C1 segment of cervical spinal cord (tissue), 14 donors: ENCODE measurements at places on chromosomes 3 and 15.

DNA sequence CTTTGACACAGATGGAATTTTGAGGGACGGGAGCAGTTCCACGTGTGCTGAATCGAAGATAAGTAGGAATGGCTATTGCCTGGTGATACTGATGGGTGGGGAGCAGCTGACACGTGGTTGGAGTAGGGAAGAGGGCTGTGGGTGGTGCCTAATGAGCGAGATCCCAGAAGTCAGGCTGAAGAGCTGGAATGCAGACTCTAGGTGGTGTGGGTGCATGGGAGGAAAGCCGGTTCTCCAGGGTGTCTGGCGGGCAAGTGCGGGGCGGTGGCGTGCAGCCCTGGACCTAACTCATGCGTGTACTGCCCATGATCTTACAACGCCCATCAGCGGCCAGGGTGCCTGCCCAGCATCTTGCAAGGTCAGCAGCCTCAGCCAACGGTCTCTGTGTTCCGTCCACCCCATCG is 63.1 kb downstream of the ARNT2 start:
- DNase-seq = no peak

- no peak for DNase-seq
Observed at GRCh38 chr3:181868576-181869082, 156.9 kb downstream of the SOX2 start.

DNA sequence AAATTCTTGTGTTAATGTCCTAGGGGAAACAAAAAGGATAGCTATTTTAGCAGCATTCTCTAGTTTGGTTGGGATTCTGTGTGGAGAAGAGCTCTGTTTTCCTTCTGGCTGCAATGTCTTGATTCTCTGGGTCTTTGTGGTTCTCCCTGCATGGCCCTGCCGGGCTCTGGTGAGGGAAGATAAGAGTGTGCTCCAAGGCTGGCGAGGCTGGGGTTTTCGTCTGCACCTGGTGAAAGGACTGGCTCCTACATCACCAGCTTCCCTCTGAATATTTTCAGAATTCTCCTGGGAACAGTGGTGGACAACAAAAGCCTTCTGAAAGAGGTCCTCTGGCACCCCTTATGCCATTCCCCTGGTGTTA is 38.1 kb upstream of the SFMBT1 start:
- no peak for DNase-seq

DNA sequence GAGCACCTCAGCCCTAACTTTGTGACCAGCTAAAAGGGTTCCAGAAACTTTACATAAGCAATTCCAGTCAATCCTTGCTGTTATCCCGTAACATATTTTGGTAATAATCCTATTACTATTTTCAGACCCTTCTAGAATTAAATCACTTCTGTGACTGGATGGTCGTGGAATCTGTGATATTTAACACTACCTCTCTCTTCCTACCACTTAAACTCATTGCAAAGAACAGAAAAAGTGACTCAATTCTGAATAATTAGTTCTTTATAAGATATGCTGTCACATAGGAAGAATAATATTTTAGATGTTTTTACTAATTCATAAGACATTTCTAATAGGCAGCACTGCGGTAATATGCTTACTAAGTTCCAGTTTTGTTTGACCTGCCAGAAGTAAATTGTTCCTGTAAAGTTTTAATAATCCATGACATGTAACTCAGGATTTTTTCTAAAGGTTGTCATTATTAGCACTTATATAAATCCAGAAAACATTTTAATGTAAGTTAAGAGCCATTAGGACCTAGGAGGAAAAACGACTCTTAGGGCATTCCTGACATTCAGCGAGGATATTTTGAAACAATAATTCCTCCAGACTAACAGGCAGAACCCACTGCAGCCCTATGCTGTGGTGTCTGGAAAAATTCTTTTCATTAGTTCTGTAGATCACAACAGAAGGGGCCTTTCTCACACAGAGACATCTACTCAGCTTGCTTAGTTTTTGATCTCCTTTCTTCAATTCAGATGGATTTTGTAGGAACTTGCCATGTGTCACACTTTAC is 113.3 kb upstream of the MBNL1 start:
- DNase-seq = no peak

GRCh38 chr3:23966328-23966727 is 21.2 kb downstream of the NR1D2 start:
- DNase-seq = no peak

- no peak for DNase-seq
Observed at GRCh38 chr3:190338717-190339116, 16.5 kb upstream of the CLDN1 start.

DNA sequence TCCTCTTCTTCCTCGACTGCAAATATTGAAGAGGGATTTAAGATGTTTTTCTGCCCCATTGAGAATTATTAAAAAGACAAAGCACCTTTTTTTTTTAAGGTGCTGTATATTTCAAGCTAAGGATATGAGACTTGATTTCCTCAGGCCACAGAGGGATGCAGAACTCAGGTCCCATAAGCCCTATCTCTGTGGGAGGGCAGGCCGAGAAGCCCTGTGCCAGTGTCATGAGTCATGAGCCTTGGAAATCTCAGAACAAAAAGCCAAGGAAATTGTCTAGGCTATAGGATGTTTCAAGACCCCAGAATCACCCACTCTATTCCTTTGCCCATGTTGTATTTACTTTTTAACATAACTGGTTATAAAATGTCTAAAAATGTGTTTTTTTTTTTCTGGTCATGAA is 7.3 kb downstream of the ESYT3 start:
- DNase-seq = no peak

DNA sequence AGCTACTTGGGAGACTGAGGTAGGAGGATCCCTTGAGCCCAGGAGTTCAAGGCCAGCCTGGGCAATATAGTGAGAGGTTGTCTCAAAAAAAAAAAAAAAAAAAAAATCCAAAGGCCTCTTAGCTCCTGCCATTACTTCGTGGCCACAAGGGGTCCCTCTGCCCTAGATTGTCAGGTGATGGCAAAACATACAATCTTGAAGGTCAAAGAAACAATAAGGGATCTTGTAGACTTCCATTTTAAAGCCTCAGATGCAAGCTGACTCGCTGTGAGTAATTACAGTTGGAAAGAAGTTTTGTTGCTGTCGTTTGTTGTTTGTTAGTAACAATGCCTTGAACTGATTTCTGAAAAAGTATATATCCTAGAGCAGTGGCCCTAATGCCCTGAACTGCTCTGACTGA is 55.9 kb upstream of the PLCL2 start:
- no peak for DNase-seq

- DNase-seq = no peak
Observed at GRCh38 chr3:144552346-144553057, 580.9 kb downstream of the DIPK2A start.

- no peak for DNase-seq
Observed at GRCh38 chr3:15456321-15456720, 28.9 kb downstream of the EAF1 start.

DNA sequence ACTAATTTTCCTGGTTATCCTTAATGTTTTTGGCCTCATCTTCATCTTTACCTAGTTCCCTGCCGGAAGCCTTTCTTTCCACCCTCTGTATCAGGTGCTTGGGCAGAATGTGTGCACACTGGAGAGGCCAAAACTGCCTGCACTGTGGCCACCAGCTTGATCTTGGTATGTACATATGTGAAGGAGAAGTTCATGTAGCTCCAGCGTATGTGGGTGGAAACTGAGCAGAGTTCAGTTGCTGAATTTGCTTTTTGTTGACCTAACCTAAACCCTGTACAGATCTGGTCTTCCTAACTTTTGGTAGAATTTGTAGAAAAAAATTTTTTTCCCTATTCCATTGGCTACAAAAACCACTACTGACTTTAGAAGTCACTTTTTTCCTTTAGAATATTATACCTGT is 65.9 kb upstream of the IGSF10 start:
- DNase-seq = no peak

- no peak for DNase-seq
Observed at GRCh38 chr3:116103868-116104530, 341.3 kb downstream of the LSAMP start.

DNA sequence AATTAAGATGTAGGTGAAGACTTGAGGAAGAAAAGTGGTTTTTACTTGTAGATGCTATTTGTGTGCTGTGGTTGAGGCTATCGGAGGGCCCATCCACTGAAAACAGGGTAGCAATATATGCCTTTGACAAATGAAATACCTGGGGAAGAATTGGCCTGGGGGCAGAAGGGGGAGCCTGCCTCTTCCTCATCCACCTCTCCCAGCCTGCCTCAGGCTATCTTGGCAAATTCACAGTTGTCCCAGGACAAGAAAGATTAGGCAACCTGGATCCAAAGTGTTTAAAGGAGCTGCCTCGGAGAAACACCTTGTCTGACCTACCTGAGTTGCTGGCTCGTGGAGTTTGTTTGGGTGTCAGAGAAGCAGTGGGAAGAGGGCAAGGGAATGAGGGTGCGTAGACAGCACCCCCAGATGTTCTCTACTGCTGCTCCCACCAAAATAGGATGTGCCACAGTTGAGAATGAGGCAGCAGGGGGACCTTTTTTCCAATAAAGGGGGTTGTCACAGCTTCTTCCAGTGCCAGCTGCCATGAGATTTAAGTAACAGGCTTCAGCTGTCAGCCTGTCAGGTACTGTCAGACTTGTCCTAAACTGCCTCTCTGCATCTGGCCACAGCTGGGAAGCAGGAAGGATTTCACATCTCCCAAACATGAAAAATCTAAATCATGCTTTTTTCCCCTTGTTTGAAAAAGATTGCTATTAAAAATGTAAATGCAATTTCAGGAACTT is 9.2 kb downstream of the PLEKHO2 start:
- DNase-seq = no peak

DNA sequence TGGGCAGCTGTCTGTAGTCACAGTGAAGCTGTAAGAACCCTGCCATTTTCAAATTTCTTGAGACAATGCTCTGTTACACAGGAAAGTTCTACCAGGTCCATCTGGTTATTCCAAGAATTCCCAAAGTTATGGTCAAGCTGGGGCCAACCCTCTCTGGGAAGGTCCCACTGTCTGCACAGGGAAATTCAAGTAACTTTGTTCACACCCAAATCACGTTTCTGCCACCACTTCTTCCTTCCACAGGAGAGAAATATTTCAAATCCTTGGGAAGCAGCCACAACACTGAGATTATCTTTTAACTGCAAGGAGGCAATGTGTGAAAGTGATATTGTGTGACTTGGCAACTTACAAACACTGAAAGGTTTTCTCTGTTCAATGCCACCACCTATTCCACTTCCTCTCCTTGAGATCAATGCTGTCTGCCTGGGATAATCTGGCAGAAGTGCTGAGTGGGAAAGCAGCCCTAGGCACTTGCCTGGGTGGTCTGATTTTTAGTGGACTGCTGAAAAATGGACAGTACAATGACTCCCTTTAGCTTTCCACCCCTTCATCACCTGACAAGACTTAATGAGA is 5.6 kb downstream of the SCAMP2 start:
- no peak for DNase-seq

- no peak for DNase-seq
Observed at GRCh38 chr15:74762791-74763150, 14.1 kb downstream of the CYP1A2 start.

DNA sequence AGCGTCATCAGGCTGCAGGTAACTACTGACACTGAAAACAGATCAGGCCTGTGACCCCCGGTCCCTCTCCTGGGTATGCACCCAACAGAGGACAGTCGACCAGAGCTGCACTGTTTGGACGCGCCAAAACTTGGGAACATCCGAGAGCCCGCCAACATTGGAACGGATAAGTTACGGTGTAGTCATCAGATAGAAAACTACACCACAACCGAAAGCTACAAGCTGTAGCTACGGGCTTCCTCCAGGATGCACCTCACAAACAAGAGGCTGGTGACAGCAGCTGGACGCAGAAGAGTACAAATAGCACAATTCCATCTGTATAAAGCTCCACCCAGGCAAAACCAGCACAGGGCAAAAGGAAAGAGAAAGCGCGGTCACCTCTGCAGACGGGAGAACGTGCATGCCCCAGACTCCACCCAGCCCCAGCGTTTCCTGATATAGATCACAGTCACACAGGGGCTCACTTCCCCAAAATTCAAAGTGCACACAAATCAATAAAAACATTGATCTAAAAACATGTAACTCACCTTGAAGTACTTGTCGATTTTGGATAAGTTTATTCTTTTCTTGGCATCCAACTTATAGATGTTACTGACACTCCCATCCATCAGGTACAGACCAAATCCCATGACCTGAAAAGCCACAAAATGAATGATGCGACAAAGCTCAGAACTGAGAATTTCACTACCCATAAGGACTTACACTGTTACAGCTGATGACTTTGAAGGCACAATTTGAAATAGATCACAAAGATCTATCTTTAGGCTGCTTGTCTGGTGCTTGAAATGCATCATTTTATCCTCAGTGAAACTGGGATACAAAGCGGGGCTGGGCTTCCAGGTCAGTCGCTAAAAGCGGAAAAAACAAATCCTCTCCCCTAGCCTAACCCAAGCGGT is 43.3 kb downstream of the CYFIP1 start:
- no peak for DNase-seq

DNA sequence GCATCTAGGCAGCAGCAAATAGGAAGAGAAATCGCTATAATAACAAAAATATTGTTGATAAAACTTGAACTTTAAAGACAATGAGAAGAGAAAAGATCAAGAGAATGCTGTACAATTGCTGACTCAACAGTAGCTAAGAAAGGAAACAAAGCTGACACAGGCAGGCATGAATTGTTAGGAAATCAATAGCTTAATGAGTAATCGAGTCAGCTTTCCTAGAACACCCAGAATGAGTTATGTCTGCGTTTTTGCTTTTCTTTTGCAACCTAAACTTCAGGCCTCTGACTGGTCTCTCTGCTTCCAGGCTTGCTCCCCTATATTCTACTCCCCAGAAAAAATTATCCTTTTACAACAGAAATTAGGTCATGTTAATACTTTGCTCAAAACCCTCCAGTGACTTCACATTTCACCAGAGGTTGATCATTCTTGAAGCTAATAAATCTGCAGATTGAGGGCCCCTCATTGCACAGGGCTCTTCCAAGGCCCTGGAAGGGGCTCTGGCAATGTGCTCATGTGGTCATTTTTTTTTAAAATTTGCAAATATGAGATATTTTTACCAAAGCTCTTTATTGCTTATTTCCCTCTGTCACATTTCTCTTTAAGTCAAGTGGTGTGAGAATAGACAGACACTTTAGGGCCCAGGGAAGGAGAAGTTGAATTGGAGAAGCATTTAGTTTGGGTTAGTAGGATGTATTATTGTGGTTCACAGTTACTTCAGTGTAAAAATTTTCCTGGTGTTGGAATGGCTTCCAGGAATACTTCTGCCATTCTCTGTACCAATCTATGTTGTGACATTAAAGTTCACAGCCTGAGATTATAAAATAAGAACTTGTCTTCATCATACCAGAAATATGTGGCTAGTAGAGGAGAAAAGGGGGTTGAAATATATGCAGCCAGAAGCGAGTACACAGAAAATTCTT is 116.3 kb downstream of the TMCO5A start:
- DNase-seq = no peak

DNA sequence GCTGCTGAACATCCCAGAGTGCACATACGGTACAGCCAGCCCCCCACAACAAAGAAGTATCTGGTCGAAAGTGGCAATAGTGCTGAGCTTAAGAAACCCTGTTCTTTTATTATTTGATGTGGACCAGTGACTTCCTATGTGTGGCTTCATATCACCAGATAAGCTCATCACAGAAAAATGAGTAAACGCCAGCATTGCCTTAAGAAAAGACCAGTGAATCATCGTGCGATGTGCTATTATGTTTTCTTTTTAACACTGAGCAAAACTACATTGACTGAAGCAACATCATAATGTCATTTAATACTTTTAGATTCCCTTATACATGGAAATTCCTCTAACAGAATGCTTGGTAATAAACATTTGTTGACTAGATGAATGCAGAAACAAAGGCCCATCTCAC is 45.2 kb upstream of the ARRDC4 start:
- no peak for DNase-seq

GRCh38 chr15:75648156-75649000 is 666 bp downstream of the SNX33 start:
- DNase-seq = no peak

GRCh38 chr15:45199136-45199810 is 11.5 kb upstream of the SHF start:
- DNase-seq = no peak

GRCh38 chr3:194251891-194252560 is 99.1 kb downstream of the CPN2 start:
- no peak for DNase-seq
